Nephron progenitor cell (in vitro differentiated cells): ENCODE measurements at places on chromosomes 4 and X.

GRCh38 chrX:35444671-35445355, 353.3 kb upstream of the MAGEB16 start:
- no peak for DNase-seq

- peak; percentile 21 for DNase-seq
These were observed 333.3 kb upstream of the DDX53 start for GRCh38 chrX:22666441-22666840.

GRCh38 chr4:143531380-143531779, 17.9 kb downstream of the SMARCA5 start:
- no peak for DNase-seq

DNA sequence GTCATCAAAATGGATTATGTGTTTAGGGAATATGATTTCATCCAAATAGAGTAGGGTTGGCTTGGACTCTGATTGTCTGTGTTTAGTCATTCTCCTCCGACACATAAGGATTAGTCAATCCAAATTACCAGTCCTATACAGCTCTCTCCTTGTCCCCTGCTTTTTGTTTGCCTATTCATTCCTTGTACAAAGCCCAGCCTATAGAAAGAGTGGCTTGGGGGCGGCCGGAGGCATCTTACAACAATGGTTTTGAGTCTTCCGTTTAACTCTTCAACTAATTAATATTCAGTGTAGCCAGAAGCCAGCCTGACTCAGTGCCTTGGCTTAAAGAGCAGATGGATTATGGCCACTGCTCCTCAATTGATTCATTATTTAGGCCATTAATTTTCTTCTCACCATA, 796.6 kb upstream of the POU3F4 start:
- no peak for DNase-seq

GRCh38 chrX:71482228-71482958, 50.5 kb upstream of the OGT start:
- no peak for DNase-seq

GRCh38 chr4:108628411-108628810, 8.0 kb downstream of the RPL34 start:
- DNase-seq: no peak
